ENCODE measurements at places on chromosomes 6 and 20.
A peak's percentile ranks its signal among the peaks of the same experiment; 100 is the strongest.

DNA sequence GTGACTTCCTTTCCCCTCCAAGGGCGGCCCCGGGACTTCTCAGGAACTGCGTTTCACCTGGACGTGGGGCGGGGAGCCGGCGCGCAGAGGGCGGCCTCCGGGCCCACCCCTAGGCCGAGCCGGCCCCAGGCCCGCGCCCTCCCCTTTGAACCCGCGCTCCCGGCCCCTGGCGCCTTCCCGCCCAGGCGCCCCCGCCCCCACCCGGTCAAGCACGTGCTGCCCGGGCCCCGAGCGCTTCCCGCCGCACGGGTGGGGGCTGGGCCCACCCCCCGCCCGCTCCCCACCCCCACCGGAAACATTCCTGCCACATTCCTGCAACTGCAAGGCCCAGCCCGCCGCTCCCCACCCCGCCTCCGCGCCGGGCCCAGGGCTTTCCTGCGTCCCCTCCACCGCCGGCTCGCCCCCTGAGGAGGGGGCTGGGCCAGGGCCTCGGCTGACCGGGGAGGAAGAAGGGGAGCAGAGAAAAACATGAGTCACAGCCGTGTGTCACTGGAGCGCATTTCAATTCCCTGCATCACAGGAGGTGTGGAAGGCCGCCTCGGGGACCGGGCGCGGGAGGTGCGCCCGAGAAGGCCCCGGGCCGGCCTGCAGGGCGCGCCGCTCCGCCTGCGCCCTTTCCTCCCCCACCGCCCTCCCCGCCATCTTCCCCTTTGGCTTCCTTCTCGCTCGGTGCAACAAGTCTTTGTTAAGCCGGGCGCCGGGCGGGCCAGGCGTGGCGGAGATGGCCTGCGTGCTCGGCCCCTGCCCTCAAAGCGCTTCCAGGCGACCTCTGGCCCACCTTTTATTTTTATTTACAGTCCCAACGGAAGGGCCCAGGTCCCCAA lies 1.2 kb upstream of the HMGA1 start:
- peak; percentile 99 for DNase-seq

DNA sequence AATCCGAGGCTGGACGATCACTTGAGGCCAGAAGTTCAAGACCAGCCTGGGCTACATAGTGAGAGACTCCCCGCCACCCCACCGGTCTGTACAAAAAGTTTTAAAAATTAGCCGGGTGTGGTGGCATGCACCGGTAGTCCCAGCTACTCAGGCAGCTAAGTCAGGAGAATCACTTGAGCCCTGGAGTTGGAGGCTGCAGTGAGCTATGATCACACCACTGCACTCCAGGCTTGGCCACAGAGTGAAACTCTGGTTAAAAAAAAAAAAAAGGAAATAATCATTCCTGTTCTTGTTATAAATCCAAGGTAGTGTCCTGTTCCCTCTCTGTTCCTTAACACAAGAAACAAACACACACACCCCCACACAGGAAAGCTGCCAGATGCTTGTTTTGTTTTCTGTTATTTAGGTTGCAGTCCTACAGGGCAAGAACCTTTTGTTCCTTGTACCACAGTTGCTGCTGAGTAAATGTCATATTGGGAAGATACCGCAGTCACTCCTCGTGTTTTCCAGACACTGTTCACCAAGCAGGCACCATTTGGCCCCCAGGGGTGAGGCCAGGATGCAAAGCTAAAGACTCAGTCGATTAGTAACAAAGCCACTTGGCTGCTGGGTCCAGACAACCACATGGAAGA lies 28.9 kb downstream of the ASIP start:
- DNase-seq = no peak

DNA sequence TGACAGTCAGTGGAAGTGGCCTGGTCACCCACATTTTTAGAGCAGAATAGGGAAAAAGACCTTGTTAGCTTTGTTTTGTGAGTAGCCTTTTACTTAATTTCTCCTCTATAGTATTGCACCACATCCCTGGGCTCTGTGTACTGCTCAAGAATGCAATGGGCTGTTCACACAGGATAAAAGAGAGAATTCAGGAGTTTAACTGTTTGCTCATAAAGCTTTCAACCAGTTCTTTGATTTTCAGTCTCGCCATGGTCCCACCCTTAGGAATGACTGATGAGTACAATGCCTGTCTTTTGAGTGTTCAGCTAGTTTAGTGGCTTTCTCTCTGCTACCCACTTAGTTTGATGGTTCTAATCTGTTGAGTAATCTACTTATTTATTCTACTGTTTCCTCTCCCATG lies 129.7 kb downstream of the PLG start:
- DNase-seq = peak; percentile 62

GRCh38 chr6:120871416-120872261 lies 462.6 kb downstream of the TBC1D32 start:
- peak; percentile 40 for DNase-seq

DNA sequence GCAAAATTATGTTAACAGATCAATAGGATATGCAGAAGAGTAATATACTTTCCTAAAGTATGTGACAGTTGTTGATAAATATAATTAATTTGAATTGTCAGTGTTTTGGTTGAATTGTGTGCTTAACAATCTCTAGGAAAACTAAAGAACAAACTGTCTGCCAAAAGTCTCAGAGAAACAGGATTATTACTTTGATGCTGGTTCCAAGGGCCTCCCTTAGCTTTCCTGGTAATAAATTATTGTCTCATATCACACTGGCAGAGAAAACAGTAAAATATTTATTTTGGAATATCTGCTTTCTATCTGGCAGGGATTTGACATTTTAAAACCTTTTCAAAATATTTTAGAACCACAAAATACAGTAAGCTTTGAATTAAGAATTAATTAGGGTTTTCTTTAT lies 40.1 kb upstream of the CARMIL1 start:
- no peak for DNase-seq

- DNase-seq = no peak
Measured at GRCh38 chr6:9420316-9421015, 985.1 kb upstream of the SLC35B3 start.

All from islet precursor cell (in vitro differentiated cells).